ENCODE measurements at places on chromosomes 13 and 19. TPM values are rescaled to one million over a fixed set of nuclear protein-coding genes. Genes with fewer than 3 reads are reported as not detected.

Gene B3GNT8
- 1.5 TPM for total RNA-seq

Gene TRAPPC6A
- total RNA-seq: 29.4 TPM

Gene CGB5
- total RNA-seq: not detected

Gene APOC1
- total RNA-seq: 3.3 TPM

Gene FLT3LG
- 10.8 TPM for total RNA-seq

Gene C19orf38
- 0.27 TPM for total RNA-seq

Gene MYO16
- 0.16 TPM for total RNA-seq

Gene IFNL1
- not detected for total RNA-seq

Gene SRRM5
- 0.35 TPM for total RNA-seq

Gene AP1M2
- not detected for total RNA-seq

Gene S1PR4
- total RNA-seq: not detected

Gene C13orf42
- total RNA-seq: not detected

Gene IL27RA
- 1.8 TPM for total RNA-seq

Gene ZNF653
- total RNA-seq: 10.3 TPM

Gene DACH1
- 0.34 TPM for total RNA-seq

Gene CBARP
- 7.0 TPM for total RNA-seq

Gene CACNG8
- total RNA-seq: not detected

Gene KL
- total RNA-seq: not detected

Gene MAG
- total RNA-seq: not detected

Gene RXFP2
- total RNA-seq: not detected

Gene NLRP4
- total RNA-seq: not detected

Measured in osteocyte (in vitro differentiated cells).